ENCODE measurements at places on chromosomes 4 and X.

DNA sequence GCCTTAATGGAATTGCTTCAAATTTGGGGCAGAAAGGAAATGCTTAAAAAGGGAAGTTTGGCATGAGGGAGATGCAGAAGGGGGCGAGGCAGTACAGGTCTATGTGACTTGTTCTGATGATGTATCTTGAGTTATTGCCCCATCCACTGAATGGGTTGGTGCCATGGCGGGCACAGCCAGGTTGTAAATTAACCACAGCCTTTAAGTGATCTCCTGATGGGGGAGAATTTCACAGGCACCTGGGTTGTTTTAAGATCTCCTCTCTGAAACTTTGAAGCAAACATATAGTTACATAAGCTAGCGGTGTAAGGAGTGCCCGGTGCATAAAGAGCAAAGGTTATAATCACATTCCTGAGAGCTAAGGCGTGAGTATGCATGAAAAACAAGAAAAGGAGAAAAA lies 37.0 kb downstream of the NPY5R start:
- H3K27ac ChIP-seq: no peak overlapping the region
- H3K4me3 ChIP-seq: no peak overlapping the region
- no peaks in the 10 kb centered on the region for H3K27me3 ChIP-seq
- H3K36me3 ChIP-seq: no peaks in the 10 kb centered on the region
- no peaks in the 10 kb centered on the region for H3K4me1 ChIP-seq

GRCh38 chr4:61517144-61517543 lies 317.0 kb downstream of the ADGRL3 start:
- H3K27ac ChIP-seq: no peak overlapping the region
- DNase-seq: peak; percentile 52
- no peaks in the 10 kb centered on the region for H3K36me3 ChIP-seq
- H3K4me1 ChIP-seq: peaks cover 15% of the 10 kb centered on the region

DNA sequence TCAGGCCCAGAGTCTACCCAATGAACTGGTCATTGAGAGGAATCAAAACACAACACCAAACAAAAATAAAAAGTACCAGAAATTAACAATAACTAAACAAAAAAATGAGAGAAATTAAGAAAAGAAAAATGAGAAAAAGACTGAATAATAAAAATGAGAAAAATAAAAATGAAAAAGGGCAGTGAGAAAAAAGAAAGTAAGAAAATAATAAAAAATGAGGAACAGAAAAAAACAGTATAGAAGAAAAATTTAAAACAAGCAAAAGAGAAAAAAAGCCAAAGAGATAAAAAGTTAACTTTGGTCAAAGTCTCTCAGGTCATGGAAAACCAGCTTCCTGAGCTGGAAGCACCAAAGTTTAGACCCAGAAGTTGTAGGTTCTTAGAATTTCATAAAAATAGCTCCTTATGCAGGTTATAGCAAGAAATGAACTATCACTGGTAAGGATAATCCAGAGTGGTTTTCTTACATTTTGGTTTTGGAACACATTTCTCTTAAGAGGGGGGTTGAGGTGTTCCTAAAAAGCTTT lies 51.0 kb upstream of the WDR17 start:
- H3K27ac ChIP-seq: no peak overlapping the region
- no peaks in the 10 kb centered on the region for H3K36me3 ChIP-seq
- H3K4me1 ChIP-seq: no peaks in the 10 kb centered on the region
- H3K27me3 ChIP-seq: no peaks in the 10 kb centered on the region
- H3K4me3 ChIP-seq: no peak overlapping the region

GRCh38 chrX:77510007-77510406 lies 62.8 kb downstream of the FGF16 start:
- H3K27ac ChIP-seq: no peak overlapping the region
- no peak overlapping the region for H3K4me3 ChIP-seq
- no peak for DNase-seq
- peaks cover 2% of the 10 kb centered on the region for H3K4me1 ChIP-seq
- no peaks in the 10 kb centered on the region for H3K27me3 ChIP-seq
- H3K36me3 ChIP-seq: peaks cover 38% of the 10 kb centered on the region

DNA sequence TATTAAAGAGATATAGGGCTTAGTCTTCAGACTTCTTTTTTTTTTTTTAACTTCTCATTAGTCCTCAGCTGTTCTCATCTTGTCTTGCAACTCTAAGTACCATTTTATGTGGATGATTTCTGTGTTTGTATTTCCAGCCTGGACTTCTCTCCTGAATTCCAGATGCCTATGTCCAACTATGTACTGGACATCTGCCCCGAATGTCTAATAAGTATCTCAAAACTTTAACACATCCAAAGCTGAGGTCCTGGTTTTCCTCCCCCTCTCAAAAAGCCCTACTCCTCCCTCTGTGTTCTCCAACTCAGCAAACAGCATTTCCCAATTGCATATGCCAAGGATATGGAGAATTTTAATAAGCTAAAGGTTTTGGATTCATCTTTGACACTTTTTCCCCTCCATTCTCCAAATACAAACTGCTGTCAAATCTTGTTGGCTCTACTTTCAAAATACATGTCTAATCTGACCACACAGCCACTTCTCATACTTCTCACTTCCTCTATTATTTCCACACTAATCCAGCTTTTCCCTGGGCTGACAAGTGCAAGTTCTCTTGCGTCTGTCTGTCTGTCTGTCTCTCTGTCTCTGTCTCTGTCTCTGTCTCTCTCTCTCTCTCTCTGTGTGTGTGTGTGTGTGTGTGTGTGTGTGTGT lies 79.8 kb downstream of the CLCN5 start:
- H3K4me1 ChIP-seq: peaks cover 2% of the 10 kb centered on the region
- no peak overlapping the region for H3K27ac ChIP-seq
- no peaks in the 10 kb centered on the region for H3K36me3 ChIP-seq
- H3K27me3 ChIP-seq: no peaks in the 10 kb centered on the region

- H3K4me3 ChIP-seq: no peak overlapping the region
- H3K27ac ChIP-seq: no peak overlapping the region
- no peaks in the 10 kb centered on the region for H3K4me1 ChIP-seq
- no peaks in the 10 kb centered on the region for H3K36me3 ChIP-seq
Measured at GRCh38 chr4:14841801-14842768, 160.2 kb upstream of the CPEB2 start.

DNA sequence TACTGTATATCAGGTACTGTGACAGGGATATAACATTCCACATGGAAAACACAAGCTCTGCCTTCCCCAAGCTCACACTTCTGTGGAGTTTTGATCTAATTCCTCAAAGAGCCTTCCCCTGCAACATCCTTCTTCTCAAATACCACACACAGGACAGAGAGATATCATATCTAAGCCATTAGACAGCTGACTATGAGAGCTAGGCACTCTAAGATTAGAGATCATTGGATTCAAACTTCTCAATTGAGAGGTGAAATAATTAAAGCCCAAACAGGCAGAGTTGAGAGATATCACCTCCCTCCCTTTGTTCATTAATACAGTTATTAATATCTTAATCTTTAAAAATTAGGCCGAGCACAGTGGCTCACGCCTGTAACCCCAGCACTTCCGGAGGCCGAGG lies 25.0 kb downstream of the TEC start:
- DNase-seq: no peak
- no peak overlapping the region for H3K4me3 ChIP-seq
- H3K27ac ChIP-seq: no peak overlapping the region
- H3K4me1 ChIP-seq: peaks cover 1% of the 10 kb centered on the region
- peaks cover 1% of the 10 kb centered on the region for H3K36me3 ChIP-seq

- peaks cover 7% of the 10 kb centered on the region for H3K4me1 ChIP-seq
- no peak overlapping the region for H3K4me3 ChIP-seq
- no peak for DNase-seq
- H3K27me3 ChIP-seq: peaks cover 3% of the 10 kb centered on the region
Measured at GRCh38 chr4:110907801-110908313, 285.0 kb upstream of the PITX2 start.

DNA sequence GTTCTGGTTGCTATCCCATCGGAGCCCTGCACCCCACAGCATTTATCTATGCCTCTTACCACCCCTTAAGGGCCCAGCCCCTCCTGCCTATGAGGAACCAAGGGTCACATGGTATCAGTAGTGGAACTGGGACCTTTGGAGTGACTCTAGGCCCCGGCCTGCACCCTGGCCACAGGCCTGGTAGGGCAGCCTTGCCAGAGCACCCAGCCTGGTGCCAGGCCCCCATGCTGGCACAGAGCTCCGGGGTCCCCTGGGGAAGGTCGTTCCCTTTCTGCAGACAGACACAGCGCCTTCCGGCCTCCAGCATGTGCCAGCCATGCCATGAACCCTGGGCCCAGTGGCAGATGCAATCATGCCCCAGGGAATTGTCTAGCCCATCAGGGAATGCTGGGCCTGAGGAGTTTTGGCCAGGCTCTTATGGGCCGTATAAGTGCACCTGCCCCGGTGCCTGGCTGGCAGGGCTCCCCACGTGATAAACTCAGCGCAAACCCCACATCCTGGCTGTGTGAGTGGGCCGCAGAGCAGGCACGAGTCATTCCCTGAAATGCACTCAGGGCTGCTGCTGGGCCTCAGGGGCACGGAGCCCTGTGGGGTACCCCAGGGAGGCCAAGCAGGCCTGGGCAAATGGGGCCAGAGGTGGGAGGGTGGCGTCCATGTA lies 19.8 kb upstream of the ADD1 start:
- H3K36me3 ChIP-seq: peaks cover 4% of the 10 kb centered on the region
- H3K4me3 ChIP-seq: no peak overlapping the region
- H3K27me3 ChIP-seq: no peaks in the 10 kb centered on the region
